NCI-H2227 treated with DMSO at 0.1 percent for 48 hours (cell line): ENCODE measurements at places on chromosomes 12 and 14.

DNA sequence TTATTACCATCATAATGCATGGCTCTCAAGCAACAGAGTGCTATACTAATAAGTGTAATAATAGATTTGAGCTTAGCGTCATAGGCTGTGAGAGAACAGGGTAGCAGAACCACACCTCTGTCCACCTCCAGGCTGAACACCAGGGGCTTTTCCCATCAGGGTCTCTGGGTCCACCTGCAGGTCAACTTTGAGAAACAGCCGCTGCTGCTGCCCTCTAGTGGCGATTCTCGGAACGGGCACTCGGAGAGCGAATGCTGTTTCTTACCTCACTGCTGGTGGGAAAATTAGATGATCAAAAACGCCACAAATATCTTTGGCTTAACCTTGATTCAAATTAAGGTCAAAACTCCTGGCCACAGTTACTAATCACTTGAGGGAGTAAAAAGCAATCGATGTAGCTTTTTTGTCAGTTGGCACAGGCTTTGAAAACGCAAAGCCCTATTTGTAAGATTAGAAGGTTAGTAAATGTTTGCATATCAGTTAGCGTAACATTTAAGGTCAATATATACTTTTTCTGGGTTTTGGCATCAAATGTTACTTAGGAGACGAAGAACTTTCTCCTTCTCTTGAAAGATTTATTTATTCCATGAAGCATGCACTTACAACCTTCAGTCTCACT, 127.9 kb upstream of the TMEM132D start:
- no peak for DNase-seq

DNA sequence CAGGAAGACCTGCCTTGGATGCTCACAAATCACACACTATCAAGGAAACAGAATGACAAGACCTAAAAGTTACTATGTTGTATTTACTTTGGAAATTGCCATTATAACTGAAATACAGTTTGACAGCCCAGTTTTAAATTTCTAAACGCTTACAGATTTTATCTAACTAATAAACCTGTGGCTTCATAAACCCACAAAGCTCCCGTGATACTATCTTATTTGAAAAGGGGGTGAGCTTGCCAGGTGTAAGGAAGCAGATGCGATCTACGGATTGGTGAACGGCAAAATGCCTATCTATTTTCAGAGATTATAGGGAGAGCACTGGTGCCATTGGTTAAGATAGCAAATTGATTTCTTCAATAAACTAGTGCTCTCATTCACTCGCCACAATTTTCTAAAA, 485.5 kb downstream of the BCAT1 start:
- no peak for DNase-seq

DNA sequence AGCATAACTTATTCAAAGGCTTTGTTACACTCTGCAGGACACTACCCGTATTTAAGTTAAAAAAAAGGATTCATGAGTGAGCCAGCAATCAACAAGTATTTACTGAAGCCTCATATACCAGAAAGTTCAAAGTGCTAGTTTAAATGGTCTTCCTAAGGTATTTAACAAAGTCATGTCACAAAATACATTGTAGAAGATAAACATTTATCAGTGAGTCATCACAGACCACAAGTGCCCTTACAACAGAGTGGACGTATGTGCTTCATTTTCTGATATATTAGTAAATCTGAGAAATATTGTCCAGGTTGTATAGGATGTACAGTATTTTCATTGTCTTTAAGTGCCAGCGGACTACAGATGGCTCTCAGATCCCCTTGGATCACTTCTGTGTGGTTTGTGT, 24.2 kb downstream of the FLRT2 start:
- DNase-seq: no peak

DNA sequence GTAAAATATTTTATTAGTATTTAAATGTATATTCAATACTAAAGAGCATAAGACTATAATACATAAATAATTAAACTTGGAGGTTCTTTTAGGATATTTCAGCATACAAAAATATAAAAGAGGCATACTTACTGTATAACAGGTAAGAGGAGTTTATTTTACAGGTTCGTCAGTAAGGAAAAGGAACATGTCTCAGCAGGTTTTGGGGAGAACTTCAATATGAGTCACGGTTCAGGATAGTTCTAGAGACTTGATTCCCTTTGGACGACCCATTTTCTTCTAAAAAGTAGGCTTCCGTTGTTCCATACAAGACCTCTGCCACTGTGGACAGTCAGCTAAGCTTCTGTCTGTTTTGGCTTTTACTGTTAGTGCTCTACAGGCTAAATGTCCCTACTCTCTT, 181.1 kb downstream of the ALX1 start:
- no peak for DNase-seq

DNA sequence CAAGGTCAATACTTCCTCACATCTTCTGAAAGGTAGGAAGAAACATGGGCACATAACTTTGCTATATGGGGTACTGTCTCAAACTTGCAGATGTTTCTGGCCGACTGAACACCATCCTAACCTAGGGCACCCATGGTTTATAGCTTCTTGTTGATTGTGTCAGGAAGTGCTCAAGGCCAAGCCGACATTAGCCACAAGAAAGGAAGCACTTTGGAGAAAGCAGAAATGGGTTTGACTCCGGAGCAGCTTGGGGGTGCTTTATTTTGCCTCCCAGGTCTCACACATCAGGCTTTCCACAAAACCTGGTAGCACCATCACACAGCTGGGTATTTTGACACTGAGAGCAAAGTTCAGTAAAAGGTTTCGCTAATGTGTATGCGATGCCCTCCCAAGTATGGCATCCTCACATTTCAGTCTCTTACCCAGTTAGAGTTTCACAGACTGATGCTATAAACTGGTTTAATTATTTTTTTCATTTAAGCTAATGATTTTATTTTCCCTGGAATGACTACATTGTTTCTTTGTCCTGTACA, 25.2 kb upstream of the BHLHE41 start:
- no peak for DNase-seq

GRCh38 chr12:115722181-115722580, 555.3 kb downstream of the MED13L start:
- no peak for DNase-seq

DNA sequence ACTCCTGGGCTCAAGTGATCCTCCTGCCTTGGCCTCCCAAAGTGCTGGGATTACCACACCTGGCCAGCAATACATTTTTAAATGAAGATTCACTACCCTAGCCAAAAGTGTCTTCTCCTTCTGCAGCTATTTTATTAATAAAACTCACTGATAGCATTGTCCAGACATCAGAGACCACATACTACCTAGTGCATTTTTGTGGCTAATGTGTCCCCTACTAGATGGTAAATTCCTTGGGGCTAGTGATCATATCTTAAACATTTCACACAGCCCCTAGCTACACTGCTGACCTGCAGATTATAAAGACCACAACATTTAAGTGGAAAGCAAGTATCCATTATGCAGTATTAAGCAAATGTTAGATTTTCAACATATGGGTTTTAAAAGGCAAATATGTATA, 17.0 kb downstream of the DTD2 start:
- no peak for DNase-seq

- DNase-seq: no peak
Observed at GRCh38 chr14:54919330-54919729, 16.7 kb upstream of the GCH1 start.

- no peak for DNase-seq
Observed at GRCh38 chr14:65936342-65936975, 523.9 kb downstream of the FUT8 start.

- DNase-seq: no peak
Observed at GRCh38 chr12:119167902-119168301, 10.8 kb upstream of the HSPB8 start.

GRCh38 chr12:6046511-6047180, 77.8 kb downstream of the VWF start:
- DNase-seq: no peak

DNA sequence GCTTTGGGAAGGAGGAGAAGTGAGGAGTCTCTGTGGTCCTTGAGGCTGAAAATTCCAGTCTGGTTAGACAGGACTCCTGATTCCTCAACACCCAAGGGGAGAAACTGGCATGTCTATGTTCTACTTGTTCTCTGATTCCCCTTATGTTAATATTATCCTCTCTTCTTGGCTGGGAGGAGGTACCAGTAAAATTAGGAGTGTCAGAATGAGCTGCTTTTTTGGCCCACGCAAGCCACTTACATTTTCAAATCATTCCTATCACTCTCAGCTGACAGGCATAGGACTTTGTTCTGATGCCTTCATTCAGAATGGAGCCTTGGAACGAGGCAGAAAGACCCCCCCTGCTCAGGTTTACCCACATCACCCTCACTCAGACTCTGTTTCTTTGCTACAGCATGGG, 1077.2 kb downstream of the BCL11B start:
- no peak for DNase-seq

DNA sequence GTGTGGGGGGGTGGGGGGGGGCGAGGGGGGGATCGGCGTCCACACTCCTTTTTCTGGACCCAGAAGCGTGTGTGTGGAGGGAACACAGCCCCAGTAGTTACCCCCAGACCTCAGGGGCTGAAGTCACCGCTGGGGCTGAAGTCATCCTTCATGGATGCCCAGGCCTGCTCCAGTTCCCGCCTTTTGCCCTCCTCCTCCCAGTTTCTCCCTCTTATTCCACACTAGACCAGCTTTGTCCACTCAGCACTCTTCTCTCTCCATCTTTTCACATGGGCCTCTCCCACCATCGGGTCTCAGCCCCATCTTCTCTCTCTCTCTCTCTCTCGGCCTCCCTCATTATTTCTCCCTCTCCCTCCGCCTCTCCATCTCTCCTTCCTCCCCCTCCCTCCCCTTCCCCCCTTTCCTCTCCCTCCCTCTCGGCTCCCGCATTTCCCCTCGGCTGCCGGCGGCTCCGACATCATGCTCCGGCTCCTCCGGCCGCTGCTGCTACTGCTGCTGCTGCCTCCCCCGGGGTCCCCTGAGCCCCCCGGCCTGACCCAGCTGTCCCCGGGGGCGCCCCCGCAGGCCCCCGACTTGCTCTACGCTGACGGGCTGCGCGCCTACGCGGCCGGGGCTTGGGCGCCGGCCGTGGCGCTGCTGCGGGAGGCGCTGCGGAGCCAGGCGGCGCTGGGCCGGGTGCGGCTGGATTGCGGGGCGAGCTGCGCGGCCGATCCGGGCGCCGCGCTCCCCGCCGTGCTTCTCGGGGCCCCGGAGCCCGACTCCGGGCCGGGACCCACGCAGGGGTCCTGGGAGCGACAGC, at the start of gene P3H3:
Gene P3H3, plus strand, starts transcription at position 426 of the 799 bp plus-strand sequence. Its CDS starts 34 bp downstream, at position 460.
- DNase-seq: peak; percentile 45

GRCh38 chr14:102320671-102321455, 1.3 kb downstream of the ZNF839 start:
- no peak for DNase-seq

DNA sequence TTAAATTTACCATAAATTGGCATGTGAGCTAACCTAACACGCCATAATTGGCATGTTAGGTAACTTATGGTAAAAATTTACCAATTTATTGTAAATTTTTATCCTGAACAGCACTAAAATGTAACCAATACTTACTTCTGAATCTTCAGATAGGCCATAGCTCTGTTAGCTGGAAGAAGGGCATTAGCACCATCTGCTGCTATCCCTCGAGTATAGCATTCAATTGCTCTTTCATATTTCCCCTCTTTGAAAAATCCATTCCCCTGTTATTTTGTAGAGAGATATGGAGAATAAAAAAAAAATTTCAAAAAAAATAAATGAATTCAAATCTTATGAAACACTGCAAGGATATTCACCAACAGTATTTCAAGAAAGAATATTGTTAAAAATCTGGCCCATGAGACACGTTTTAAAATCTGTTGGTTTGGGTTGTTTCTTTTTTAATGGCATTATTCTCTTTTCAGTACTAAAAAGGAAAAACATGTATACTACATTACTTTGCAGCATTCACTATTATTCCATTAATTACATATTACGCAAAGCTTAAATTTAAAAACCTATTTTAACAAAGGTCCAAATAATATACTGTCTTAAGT, 19.1 kb downstream of the RPAP3 start:
- peak; percentile 27 for DNase-seq

DNA sequence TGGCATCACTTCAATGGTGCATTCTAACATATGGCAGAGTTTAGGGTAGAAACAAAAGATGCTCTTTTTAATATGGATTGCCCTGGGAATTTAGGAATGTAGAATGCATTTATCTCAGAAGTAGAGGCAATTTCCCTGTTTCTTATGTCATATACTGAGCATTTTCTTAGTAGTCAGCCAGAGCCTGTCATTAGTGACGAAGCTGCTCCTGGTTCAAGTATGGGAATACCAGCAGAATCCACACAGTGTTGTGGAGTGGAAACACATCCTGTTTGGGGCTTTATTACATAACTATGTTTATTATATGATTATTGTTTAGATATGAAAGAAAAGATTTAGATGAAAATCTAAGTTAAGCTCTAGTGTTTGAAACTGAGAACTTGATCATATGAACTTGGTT, 12.2 kb downstream of the CIPC start:
- DNase-seq: no peak

GRCh38 chr12:19026034-19026433, 103.5 kb upstream of the PLEKHA5 start:
- DNase-seq: no peak

DNA sequence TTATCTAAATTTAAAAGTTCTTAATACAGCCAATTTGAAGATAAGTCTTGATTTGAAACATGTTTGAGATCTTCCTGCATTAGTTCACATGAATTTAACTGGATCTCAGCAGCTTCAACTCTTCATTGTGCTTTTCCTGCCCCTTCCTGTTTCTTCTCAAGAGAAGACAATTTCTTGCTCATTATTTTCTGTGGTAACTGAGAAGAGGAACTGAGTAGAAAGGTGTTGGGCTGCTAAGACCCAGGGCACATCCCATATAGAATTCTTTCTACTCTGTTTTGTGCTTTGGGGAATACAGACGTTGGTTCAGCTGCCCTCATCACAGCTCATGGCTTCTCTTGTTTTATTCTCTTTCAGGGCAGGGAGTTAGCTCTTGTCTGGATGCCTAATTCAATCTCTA, 110.2 kb downstream of the SNAPC1 start:
- no peak for DNase-seq

- no peak for DNase-seq
Observed at GRCh38 chr14:59215322-59215721, 26.9 kb downstream of the DAAM1 start.

GRCh38 chr12:58176296-58176869, 235.0 kb downstream of the ATP23 start:
- DNase-seq: no peak

GRCh38 chr12:102797528-102797927, 119.5 kb downstream of the PAH start:
- no peak for DNase-seq

DNA sequence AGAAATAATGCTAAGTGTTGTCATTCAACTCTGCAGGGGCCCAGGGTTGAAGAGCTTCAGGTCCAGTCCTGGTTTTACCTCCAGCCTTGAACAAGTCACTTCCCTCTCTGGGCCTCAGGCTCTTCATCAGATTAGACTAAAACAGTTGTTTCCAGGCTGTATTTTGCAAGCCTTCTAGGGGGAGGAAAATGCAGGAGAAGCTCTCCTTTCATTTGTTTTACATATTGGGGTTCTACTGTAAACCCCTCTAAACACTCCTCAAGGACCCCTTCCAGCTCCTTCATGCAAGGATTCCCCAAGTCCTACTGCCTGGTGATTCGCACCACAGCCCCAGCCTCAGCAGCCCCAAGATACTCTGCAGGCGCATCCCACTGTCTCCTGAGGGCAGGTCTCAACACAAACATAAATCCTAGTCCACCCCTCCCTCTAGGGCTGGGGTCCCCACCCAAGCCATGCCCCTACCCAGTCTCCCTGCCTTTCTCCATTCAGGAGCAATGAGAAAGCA, 2.7 kb downstream of the SDR9C7 start:
- no peak for DNase-seq
